Calu3 (cell line): ENCODE measurements at places on chromosomes 6 and 20. TPM values are rescaled to one million over a fixed set of nuclear protein-coding genes. Genes with fewer than 3 reads are reported as not detected.

Gene LIN28B
- total RNA-seq, result not detected in 2 replicates

Gene PLEKHG1
- 9.7 and 16.9 TPM in 2 replicates for total RNA-seq

- H3K4me1 ChIP-seq, result peaks cover 32% of the 10 kb centered on the region
- no peaks in the 10 kb centered on the region for H3K27me3 ChIP-seq
- no peaks in the 10 kb centered on the region for H3K36me3 ChIP-seq
- no peak for DNase-seq
- peak overlapping the region; percentile 82 for H3K27ac ChIP-seq
- H3K4me3 ChIP-seq, result no peak overlapping the region
Measured at GRCh38 chr6:123091896-123092271, 95.8 kb downstream of the CLVS2 start.

DNA sequence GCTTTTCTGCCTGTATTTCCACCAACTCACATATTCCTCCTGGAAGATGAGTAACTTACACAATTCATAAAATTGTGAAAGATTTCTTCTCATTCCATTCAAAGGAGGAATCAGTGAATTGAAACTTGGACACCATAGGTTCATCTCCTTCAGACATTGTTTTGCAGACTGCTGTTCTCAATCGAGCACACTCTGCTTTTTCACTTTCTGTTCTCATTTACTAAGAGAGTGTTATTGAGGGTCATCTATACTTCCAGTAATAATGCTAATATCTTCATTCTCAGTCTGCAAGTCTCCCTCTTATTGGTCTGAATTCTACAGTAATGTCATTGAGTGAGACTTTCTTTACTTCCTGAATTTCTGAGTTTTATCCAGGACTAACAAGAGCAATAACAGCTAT is 67.5 kb upstream of the FUT9 start:
- DNase-seq, result no peak
- no peaks in the 10 kb centered on the region for H3K27me3 ChIP-seq

- no peaks in the 10 kb centered on the region for H3K27me3 ChIP-seq
- peak overlapping the region; percentile 70 for H3K27ac ChIP-seq
Measured at GRCh38 chr6:1081551-1082284, 230.2 kb upstream of the FOXQ1 start.

GRCh38 chr6:28315628-28316027 is 20.3 kb downstream of the ZSCAN31 start:
- no peak overlapping the region for H3K4me3 ChIP-seq
- H3K27ac ChIP-seq, result no peak overlapping the region
- no peaks in the 10 kb centered on the region for H3K36me3 ChIP-seq
- H3K27me3 ChIP-seq, result no peaks in the 10 kb centered on the region
